Activated CD8-positive, alpha-beta memory T cell treated with anti-CD3 and anti-CD28 coated beads, Interleukin-2, amount 10 ng/mL, durations not matched to agents 7 days and 5 days (primary cell): ENCODE measurements at places on chromosomes 6 and 20.

DNA sequence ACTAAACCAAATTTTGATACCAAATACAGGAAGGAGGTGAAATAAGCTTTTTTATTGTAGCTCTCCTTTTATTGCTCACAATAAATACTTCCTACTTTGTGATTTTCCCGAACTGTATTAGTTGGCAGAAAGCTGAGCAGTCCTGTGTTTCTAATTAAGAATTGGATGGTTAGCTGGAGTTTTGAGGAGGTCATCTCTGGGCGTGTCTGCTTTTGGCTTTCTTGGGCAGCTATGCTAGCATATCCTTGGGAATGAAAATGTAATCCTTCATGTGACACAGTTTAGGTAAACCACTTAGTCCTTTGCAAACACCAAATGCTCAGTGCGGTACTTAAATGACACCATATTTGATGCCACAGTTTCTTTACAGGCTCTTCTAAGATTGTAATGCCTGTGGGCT lies 67.5 kb downstream of the MTHFD1L start:
- no peak for DNase-seq

DNA sequence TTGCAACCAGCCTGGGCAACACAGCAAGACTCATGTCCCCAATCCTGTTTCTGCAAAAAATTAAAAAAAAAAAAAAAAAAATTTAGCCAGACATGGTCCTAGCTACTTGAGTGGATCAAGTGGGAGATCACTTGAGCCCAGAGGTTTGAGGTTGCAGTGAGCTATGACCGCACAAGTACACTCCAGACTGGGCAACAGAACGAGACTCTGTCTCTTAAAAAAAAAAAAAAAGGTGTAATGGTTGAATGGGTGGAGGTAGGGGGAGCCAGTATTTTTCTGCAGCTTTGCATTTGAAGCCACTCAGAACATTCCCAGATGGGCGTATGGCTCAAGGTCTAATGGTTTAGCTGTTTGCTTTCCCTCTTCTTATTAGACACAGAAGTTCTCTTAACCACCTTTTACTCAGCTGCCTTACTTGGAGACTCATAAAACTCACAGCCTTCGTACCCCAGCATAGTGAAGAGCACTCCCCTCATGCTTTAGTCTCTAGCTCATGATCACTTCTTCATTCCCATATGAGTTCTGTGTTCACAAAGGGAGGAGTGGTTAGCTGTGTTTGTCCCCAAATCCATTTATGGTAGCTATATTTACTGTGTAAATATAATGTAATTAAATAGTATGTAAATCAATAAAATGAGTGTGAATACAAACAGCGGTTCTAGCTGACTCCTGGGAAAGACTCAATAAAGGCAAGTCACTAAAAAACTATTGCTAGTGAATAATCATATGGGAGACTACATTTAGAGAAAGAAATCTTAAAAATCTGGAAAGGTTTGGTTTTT lies 9.0 kb downstream of the FKBP1A start:
- DNase-seq: no peak

- peak; percentile 63 for DNase-seq
These were observed at the start of gene TPD52L1 for GRCh38 chr6:125153391-125154117. Gene TPD52L1, plus strand, starts transcription at chr6:125153773. Its CDS starts 179 bp downstream, at chr6:125153952.

DNA sequence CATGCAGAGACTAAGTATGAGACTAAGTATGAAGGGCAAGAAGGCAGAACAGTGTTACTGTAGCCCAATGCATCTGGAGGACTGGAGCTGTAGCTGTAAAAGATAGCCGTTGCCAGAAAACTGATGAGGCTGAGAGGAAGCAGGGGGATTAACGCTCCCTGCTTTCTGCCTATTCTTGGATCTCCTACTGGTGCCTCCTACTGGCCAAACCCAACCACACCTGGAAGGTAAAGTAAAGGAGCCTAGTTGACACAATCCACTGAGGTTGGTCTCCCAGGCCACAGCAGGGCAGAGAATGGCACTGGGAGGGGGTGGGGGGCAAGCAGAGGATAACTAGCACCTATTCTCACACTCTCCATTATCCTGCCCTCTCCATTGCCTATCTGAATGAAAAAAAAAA lies 105.0 kb upstream of the MRPS10 start:
- DNase-seq: no peak

GRCh38 chr6:14083751-14084150 lies 33.8 kb upstream of the CD83 start:
- DNase-seq: no peak

DNA sequence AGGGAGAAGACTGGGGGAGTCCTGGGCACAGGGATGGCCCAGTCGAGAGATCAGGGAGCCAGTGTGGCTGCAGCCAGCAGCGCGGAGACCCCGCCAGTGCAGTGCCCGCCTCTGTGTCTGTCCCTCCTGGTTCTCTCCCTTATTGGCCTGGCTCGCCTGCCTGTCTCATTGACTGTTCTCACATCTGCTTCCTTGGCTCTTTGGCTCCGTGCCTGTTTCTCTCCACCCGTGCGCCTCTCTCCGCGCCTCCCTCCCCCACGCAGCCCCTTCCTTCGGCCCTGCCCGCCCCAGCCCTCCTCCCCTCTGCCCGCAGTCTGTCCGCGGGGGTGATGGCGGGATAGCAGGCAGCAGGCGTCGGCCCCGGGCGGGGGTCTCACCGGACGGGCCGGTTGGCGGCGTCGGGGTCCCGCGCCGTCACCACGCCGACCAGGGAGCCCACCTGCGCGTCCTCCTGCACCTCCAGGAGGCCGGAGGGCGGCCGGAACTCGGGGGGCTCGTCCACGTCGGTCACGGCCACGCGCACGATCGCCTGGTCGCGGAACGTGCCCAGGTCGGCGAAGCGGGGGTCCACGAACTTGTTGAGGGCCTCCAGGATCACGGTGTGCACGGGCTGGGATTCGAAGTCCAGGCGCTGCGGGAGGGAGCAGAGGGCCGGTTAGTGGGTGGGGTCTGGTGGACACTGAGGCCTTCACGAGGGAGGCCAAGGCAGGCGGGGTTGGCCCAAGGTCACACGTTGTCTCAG lies 92.0 kb downstream of the CD40 start:
- no peak for DNase-seq

GRCh38 chr6:127561660-127562059 lies 15.3 kb upstream of the C6orf58 start:
- no peak for DNase-seq

DNA sequence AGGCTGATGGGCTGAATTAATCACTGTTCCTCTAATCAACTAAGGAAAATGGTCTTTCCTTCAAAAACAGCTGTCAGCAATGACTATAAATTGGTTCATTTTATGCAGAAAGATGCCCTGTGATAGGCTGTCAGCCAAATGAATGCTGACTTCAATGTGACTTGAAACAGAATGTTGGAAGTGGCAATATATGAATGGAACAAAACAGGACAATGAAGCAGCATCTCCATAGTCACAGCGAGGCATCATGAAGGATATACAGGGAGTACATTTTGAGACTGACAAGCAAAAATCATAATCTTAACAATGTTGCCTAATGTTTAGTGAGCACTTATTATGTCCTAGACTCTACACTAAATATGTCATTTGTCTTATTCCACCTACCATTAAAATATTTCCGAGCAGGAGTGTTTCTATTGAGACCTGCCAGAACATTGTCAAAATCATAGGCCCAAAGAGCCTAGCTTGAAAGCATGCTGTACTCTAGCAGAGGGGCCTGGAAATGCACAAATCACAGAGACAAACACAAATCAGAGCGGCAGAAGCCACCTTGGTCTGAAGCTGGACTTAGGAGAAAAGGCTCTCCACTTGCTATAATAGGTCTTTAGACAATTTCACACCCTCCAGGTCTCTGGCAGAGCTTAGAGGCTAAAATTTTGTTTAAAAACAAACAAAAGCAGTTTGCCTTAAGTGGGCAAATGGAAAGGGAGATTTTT lies 63.3 kb downstream of the FAM50B start:
- DNase-seq: no peak

DNA sequence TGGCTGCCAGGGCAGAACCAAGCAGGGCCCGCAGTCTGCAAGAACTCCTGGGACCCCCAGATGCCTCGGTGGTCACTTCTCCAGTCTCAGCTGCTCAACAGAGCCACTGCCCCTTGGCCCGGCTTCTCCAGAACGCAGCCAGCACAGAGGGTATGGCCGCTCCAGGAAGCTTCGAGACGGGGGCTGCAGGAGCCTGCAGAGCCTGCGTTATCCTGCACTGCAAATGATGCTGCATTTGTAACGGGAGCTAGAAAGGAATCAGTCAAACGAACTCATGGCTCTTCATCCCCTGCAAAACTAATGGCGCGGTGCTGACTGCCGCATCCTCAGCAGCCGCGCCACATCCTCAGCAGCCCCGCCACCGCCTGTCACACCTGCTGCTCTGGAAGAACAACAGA lies 254.9 kb downstream of the TAF4 start:
- DNase-seq: no peak

- no peak for DNase-seq
These were observed 45.1 kb upstream of the TBC1D7 start for GRCh38 chr6:13373488-13373886.

GRCh38 chr6:12363651-12364381 lies 73.7 kb downstream of the EDN1 start:
- no peak for DNase-seq

DNA sequence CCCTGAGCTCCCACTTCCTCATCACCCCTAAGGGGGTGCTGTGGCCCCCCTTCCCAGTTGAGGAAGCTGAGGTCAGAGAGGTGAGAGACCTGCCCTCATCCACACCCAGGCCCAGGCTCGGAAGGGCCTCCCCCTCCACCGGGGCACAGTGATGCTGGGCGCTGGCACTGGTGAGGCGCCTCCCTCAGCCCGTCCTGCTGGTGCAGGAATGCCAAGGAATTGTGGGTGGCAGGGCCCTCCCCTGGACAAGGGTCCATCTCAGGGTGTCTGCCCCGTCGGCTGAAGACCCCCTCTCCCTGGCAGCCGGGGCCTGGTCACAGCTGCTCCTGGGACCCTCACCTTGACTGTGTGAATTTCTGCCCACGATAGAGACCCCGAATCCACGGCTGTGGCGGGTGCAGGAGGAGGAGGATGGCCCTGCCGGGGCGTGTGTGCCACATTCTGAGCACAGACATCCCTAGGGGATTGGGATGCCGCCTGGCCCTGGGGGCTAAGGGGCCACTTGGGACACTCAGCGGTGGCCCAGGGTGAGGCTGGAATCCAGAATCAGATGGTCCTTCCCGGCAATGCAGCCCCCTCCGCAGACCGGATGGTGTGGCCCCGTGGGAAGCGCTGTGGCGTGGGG lies 70.2 kb upstream of the GATA5 start:
- DNase-seq: no peak

- DNase-seq: no peak
These were observed 833 bp downstream of the RAB5IF start for GRCh38 chr20:36606158-36607066.

DNA sequence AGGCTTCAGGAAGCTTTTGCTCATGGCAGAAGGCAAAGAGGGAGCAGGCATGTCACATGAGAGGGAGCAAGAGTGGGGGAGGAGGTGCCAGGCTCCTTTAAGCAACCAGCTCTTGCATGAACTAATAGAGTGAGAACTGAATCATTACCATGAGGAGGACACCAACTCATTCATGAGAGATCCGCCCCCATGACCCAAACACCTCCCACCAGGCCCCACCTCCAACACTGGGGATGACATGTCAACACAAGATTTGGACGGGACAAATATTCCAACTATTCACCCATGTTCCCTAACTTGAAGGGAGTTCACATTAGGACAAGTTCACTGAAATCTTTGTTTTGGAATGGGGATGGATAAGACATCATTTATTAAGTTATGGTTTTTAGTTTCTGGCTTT lies 155.2 kb upstream of the ESR1 start:
- no peak for DNase-seq

- DNase-seq: no peak
These were observed 5.6 kb downstream of the SPATA2 start for GRCh38 chr20:49909499-49910339.

- DNase-seq: no peak
These were observed 83.1 kb upstream of the SLC24A3 start for GRCh38 chr20:19129306-19129705.

DNA sequence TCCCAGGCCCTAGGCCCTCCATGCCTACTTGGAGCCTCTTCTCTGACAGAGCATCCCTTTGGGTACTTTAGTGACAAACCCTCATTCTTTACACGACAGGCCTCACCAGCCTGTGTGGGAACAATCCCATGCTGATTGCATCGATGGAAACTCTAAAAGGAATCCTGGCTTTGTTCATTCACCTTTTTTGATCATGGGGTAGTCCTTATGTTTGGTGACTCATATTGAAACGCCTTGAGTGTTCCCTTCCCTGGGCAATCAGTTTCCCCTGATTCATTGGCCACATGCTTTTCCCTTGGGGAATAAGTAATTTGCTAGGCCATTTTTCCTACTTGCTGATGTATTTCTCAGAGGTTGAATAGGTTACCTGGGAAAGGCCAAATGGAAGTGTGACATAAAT lies 14.7 kb upstream of the TNFAIP3 start:
- DNase-seq: no peak

GRCh38 chr20:40982415-40983145 lies 46.0 kb upstream of the TOP1 start:
- peak; percentile 39 for DNase-seq

DNA sequence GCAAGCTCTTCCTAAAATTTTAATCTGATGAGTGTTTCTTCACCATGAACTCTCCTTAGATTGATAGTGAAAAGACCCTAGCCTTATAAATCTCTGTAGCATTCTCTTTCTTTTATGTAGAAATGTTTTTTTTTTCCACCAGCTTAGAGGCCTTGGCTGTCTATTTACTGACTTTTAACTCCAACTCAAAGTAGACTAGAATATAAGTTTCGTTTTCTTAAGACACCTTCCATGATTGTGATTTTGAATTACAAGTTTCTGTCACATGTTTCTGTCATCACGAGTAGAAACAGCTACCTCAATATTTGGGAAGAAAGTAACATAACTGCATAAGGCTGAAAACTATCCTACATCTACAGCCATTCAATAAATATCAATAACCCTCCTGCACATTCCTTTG lies 17.8 kb downstream of the ADGRF4 start:
- no peak for DNase-seq

- no peak for DNase-seq
These were observed 702.7 kb downstream of the EYS start for GRCh38 chr6:65004283-65004682.

DNA sequence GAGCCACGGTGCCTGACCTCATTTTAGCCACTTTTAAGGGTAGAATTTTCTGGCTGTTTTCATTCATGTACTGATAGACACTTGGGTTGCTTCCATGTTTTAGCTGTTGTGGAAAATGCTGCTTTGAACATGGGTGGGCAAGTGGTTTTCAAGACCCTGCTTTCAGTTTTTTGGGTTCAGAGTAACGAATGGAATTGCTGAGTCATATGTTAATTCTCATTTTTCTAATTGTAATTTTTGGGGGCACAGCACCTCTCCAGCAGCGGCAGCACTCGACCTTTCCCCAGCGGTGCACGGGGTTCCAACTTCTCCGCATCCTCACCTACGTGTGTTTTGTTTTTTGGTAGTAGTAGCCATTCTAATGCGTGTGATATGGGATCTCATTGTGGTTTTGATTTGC lies 5.4 kb downstream of the NQO2 start:
- no peak for DNase-seq

GRCh38 chr6:141550471-141550870 lies 582.3 kb upstream of the GJE1 start:
- DNase-seq: no peak

- peak; percentile 75 for DNase-seq
These were observed 62.4 kb downstream of the AKAP7 start for GRCh38 chr6:131197716-131198115.
